Endothelial cell (in vitro differentiated cells): ENCODE measurements at places on chromosomes 5 and 9. TPM values are rescaled to one million over a fixed set of nuclear protein-coding genes. Genes with fewer than 3 reads are reported as not detected.

DNA sequence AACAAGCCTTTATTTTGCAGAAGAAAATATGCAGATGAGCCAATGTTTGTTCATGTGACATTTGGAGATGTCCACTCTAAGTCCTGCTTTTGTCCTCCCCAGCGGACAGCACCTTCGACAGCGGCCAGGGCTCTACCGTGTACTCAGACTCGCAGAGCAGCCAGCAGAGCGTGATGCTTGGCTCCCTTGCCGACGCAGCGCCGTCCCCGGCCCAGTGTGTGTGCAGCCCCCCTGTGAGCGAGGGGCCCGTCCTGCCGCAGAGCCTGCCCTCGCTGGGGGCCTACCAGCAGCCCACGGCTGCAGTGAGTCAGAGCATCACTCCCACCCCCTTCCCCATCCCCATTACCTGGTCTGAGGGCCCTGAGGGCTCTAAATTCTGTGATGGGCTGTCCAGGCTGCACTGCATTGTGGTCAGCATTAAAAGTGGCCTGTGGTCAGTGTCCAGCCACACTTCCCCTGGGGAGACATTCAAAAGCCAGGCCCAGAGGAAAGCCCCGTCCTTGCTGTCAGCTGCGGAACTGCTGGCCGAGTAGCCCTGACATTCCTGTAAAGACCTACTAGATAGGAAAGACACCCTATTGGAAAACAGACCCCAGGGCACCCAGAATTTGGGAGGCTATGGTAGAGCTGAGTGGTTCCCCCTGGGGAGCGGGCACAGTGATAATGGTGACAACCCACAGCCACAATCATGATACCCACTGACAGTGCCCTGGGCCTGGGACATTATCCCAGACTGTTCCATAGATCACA, 69.0 kb downstream of the WNK2 start:
- no peak overlapping the region for H3K4me3 ChIP-seq
- H3K36me3 ChIP-seq: no peaks in the 10 kb centered on the region
- DNase-seq: no peak
- no peaks in the 10 kb centered on the region for H3K4me1 ChIP-seq

- H3K4me3 ChIP-seq: no peak overlapping the region
- H3K36me3 ChIP-seq: no peaks in the 10 kb centered on the region
- H3K27me3 ChIP-seq: no peaks in the 10 kb centered on the region
- DNase-seq: no peak
- H3K4me1 ChIP-seq: no peaks in the 10 kb centered on the region
- H3K27ac ChIP-seq: no peak overlapping the region
These were observed 49.6 kb upstream of the PTGER4 start for GRCh38 chr5:40630126-40630525.

DNA sequence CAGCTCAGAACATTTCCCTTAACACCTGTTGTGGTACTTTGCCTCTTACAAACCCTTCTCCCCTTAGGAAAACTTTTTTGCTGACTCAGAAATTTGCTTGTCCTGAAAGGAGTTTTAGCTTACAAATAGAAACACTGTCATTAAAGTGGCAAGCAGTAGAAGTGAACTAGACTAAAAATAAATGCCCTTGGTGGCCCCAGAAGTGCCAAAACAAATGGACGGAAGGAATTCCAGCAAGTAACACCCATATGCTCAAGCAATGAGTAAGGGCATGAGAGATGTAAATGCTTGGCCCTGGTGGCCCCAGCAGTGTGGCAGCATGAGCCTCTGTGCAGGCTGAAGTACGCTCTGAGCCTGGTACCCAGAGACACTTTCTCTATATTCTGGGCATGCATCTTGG, 8.6 kb downstream of the VLDLR start:
- H3K4me1 ChIP-seq: no peaks in the 10 kb centered on the region
- peaks cover 3% of the 10 kb centered on the region for H3K27me3 ChIP-seq
- no peak for DNase-seq
- H3K27ac ChIP-seq: no peak overlapping the region
- H3K36me3 ChIP-seq: no peaks in the 10 kb centered on the region
- H3K4me3 ChIP-seq: no peak overlapping the region

The TERT gene
- 0.28 TPM for total RNA-seq
